ENCODE measurements at places on chromosomes 4 and X.

GRCh38 chrX:79477691-79478090 lies 110.6 kb upstream of the ITM2A start:
- DNase-seq: peak; percentile 1

GRCh38 chrX:149652232-149652981 lies 20.8 kb upstream of the TMEM185A start:
- no peak for DNase-seq

GRCh38 chrX:147900349-147900748 lies 11.4 kb upstream of the FMR1 start:
- no peak for DNase-seq

GRCh38 chr4:67465032-67465762 lies 80.1 kb downstream of the CENPC start:
- no peak for DNase-seq

DNA sequence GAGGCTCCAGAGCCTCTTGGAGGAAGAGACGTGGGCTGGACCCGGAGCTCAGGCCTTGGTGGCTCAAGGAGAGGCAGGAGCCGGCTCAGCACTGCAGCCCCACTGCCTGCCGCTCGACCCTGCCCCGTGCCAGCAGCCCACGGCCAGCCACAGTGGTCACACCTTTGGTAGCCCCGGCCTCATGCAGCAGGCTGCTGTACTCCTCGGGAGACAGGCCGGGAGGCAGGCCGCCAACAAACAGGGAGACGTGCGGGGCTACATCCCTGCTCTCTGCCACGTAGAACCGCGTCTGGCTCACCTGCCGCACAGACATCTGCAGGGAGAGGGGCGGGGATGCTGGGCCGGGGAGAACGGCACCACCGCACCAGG lies 7.6 kb downstream of the DGKQ start:
- no peak for DNase-seq

- DNase-seq: no peak
Measured at GRCh38 chrX:122119361-122119760, 1064.7 kb upstream of the GRIA3 start.

DNA sequence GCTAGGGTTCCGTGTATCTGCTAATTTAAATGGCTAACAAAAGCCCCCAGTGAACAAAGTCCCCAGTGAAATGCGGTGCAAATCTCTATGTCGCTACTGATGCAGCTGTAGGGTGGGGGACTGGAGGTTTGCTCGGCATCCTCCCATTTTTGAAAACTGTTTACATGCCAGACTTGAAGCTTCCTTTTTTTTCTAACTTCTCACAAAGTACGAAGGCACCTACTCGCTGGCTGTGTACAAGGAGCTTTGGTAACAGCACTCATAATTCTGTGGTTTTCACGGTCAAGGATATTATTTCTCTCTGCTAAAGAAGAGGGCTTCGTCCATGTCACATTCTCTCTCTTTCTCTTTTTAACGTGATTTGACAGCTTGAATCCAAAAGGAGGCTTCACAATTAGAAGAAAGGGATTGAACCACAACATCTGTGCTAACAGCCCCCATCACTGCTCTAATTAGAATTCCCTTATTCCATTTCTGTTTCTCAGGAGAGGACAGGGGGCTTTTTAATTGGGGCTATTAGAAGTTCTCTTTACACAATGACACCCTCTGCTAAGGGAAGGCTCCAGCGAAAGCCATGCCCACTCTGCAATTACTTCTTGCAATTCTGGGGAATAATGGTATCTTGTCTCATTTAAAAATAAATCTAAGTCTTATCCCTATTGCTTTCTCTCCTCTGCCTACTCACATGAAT lies 46.7 kb downstream of the TMEM156 start:
- no peak for DNase-seq

GRCh38 chr4:73839071-73839470 lies 2.6 kb downstream of the CXCL6 start:
- DNase-seq: no peak

- DNase-seq: peak; percentile 34
Measured at GRCh38 chr4:1693131-1693896, 9.2 kb upstream of the FAM53A start.

DNA sequence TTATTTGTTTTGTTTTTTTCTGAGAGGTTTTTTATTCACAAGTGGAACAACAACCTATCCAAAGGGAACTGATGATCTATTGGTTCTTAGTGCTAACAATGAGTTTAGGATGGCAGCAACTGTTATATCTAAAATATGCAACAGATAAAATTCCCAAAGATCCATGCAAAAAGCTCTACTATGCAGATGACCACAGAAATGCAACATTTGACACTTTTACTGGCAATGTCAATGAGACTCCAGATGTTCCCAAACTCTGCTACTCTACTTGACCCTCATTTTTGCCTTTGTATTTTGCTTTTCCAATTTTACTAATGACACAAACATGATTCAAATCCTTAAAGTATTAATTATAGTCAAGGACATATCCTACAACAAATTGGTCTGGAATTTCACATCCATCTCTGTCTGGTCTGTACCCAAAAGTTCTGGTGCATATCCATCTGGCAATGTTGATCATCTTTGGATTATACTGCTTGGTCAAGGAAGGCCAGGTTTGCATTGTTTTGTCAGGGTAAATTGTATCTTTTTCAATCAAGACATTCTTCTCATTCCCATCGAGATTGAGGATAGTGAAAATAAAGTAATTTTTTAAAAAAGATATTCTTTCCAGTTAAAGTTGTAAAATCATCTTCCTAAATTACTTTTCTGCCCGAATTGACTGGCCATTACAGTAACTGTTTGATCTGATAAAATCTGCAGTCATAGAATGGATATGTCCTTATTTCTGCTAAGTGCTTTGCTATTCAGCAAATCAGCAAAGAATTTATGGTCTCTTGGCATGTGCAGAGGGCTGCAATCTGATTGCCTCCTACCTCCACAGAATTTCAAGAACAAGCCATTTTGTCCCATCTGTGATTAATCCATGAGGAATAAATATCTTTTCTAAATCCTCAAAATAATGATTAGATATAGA lies 73.6 kb downstream of the FGFBP1 start:
- DNase-seq: no peak

DNA sequence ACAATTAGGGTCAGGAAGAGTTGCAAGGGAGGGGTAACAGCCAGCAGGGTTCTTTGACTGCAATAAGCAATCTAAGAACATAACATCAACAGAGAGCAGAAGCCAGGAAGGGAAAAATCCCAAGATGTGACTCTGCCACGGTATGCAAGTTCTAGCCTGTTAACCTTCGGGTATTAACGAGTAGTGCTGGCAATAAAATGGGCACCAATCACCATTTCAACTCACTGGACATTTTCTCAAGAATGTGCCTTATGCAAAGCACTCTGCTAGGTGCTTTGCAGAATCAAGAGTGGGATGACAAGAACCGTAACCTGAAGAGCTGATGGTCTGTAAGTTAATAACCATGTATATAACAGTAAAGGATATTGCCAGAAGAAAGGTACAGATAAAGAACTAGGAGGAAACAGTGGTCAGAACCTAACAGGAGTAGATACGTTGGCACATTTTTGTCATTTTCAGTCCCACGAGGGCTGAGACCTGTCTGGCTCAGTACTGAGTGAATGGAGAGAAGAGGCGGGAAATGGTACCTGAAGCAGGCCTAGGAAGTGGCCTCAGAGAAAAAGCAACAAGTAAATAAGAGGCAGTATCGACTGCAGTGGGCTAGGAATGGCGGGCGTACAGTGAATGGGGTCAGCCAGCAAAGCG lies 2.7 kb downstream of the ELOVL6 start:
- DNase-seq: peak; percentile 20

DNA sequence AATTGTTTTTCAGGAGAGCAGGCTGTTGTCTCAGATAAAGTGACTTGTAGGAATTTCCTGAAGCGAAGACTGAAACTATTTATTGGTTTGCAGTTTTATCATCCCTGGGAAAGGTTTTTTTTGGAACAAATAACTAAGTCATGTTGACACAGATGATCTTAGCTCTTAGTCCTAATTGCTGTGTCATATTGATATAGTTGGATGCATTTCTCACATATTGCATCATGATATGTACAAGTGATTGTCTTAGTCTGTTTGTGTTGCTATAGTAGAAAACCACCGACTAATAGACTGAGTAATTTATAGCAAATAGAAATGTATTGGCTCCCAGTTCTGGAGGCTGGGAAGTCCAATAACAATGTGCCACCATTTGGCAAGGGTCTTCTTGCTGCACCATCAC lies 397.5 kb upstream of the PPP1R2C start:
- peak; percentile 0 for DNase-seq

GRCh38 chrX:130296743-130297142 lies 28.0 kb upstream of the ZNF280C start:
- DNase-seq: no peak

DNA sequence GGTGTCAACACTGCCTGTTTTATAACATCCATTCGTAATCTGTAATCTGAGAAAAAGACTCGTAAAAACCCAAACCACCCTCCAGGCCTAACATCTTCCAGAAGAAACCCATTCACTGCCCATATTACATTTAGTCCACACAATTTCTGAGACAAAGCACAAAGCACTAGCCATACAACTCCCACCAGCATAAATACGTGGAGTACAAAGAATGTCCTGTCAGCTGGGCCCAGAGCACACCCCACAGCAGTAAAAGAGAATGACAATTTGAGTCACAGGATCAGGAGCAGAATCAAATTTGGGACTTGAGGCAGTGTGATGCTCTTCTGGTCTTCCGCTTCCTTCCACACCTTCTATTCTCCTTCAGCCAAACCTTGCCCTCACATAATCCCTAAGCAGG lies 6.8 kb downstream of the MECP2 start:
- DNase-seq: no peak

- DNase-seq: no peak
Measured at GRCh38 chr4:163588532-163588931, 94.0 kb downstream of the TMA16 start.

DNA sequence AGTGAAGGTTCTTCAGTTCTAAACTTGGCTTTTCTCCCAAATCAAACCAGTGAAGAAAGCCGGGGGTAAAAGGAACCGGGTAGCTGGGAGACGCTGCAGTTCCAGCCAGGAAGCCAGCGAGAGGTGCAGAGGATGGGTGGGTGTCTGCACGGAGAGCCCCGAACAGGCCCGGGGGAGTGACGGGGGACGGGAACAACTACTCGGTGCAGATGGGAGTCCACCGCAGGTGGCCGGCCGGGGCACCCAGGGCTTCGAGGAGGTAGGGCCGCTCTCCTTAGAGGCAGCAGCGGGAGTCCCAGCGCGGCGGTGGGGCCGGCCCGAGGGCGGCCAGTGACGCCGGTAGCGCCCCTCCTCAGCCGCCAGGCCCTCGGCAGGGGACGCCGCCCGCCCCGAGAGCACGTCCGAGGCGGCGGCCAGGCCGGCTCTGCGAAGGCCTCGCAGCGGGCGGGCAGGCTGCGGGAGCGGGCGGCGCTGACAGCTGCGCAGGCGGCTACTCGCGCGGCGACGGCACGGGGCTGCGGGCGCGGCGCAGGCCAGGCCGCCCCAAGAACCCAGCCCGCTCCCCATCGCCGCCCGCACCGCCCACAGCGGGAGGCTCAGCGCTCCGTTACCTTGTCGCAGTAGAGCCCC lies 449 bp downstream of the FBXL5 start:
- DNase-seq: no peak

DNA sequence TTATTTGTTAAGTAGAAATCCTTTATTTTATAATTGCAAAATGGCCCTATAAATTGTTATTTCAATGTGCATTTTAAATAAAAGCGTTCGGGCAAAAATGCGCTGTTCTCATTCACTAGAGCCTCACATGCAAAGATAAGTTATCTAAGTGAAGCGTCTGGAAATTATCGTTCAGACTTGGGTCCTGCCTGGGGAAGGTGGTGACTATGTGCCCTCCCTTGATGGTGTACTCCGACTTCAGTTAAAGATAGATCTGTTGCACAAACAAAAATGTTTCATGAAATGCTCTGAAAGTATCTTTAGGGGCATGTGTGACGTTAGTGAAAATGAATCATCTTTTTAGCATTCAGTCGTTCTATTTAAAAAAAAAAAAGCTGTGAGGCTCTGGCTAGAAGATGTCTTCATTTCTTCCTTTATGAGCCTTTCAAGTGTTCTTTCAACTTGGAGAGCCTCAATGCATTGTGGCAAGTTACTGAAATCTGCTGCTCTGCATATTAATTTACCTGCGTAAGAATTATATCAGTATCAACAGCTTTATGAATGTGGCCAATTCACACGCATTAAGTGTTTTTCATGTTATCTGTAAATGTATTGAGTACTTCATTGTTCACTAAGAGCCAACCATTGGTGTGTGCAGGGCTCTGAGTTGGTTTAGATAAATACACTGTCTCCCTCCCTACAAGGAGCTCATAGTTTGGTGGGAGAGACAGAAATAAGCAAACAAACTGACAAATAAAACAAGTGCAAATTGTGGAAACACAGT lies 83.0 kb downstream of the AFF1 start:
- no peak for DNase-seq

DNA sequence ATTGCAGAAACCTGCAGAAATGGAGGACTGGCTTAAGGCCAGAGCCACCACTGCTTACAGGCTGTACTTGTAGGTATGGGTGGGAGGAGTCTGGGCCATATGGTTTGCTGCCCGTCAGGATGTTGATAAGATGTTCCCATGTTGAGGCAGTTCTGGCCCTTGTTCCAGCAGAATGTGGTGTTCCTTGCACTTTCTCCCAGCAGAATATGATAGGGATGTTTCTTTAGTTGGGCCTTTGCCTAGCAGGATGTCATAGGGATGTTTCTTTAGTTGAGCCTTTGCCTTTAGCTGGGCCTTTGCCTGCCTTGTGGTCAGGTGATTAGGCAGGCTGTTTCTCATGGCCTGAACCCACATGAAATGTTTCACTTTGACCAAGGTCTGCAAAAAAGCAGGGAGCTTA lies 139.1 kb upstream of the PAQR3 start:
- no peak for DNase-seq

GRCh38 chr4:6727081-6727942 lies 11.3 kb downstream of the BLOC1S4 start:
- no peak for DNase-seq

GRCh38 chr4:152039023-152039481 lies 278.2 kb upstream of the GATB start:
- DNase-seq: no peak

DNA sequence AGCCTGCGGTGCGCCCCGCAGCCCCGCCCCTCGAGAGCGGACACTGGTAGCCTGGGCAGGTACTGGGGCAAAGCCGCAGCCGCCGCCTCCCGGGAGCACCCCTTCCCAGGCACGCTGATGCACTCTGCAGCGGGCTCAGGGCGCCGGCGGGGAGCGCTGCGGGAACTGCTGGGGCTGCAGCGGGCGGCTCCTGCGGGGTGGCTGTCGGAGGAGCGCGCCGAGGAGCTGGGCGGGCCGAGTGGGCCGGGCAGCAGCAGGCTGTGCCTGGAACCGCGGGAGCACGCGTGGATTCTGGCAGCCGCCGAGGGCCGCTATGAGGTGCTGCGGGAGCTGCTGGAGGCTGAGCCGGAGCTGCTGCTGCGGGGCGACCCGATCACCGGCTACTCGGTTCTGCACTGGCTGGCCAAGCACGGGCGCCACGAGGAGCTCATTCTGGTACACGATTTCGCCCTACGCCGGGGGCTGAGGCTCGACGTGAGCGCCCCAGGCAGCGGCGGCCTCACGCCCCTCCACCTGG lies 401 bp downstream of the SOWAHD start:
- no peak for DNase-seq

GRCh38 chrX:13028871-13029636 lies 15.4 kb downstream of the FAM9C start:
- DNase-seq: peak; percentile 16

- DNase-seq: no peak
Measured at GRCh38 chr4:147560625-147561024, 56.6 kb upstream of the TMEM184C start.

GRCh38 chr4:2722033-2722432 lies 34.1 kb downstream of the TNIP2 start:
- no peak for DNase-seq

Measured in skin of body (tissue), 3 donors.